ENCODE measurements at places on chromosomes 12 and 14.
A peak's percentile ranks its signal among the peaks of the same experiment; 100 is the strongest.

- DNase-seq, result no peak
These were observed 172.8 kb downstream of the ETV6 start for GRCh38 chr12:11822081-11822834.

- DNase-seq, result no peak
These were observed 52.1 kb downstream of the DRAM1 start for GRCh38 chr12:101929365-101930041.

- no peak for DNase-seq
These were observed 279.3 kb downstream of the EGLN3 start for GRCh38 chr14:33671556-33671955.

DNA sequence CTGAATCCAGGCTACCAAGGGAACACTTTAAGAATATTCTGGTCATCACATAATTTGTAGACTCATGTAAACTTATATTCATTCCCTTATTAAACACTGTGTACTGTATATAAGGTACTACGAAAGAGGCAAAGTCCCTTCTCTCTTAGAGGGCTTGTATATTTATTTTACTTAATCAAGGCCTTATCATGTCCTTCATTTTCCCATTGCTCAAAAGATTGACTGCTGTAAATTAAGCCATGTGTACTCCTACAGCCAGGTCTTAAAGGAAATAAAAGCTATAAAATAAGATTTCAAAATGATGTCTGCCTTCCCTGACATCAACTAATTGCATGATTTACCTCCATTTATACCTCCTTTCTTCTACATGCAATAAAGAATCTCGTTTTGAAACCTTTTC lies 5.0 kb downstream of the DENND5B start:
- no peak for DNase-seq

DNA sequence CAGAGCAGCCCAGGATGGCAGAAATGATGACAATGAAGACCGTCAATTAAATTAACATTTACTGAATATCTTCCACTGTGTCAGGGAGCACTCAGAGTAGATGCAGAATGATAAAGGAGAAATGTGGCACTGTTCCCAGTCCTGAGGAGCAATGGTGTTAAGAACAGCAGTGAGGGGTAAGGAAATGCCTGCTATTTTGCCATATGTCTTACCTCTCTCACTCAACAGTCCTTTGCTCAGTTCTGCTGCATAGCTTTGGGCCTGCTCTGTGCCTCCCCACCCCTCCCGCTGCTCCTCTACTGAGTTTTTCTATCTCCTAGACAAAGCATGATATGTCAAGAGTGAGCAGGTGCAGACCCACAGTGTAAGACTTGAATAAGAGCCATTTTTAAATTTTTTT lies 318.8 kb downstream of the NAV3 start:
- no peak for DNase-seq

- no peak for DNase-seq
These were observed 91.2 kb downstream of the WNK1 start for GRCh38 chr12:843609-844008.

- DNase-seq, result no peak
These were observed 45.4 kb upstream of the CCND2 start for GRCh38 chr12:4228122-4228580.

DNA sequence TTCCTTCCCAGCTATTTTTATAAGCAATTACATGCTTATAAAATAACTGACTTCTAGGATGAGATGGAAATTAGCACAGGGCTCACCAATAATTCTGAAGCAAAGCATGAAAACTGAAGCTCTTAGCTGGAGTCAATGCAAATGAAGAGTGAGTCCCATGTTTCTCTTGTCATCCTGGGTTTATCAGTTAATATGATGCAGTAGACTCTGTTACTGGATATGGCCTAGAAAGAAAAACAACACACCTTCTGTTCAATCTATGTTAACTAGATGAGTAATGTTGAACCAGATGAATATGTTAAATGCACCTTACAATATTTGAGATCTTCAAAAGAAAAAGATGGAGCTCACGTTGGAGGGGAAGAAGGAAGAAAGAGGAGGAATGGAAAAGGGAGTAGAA lies 229.4 kb downstream of the DUSP6 start:
- no peak for DNase-seq

DNA sequence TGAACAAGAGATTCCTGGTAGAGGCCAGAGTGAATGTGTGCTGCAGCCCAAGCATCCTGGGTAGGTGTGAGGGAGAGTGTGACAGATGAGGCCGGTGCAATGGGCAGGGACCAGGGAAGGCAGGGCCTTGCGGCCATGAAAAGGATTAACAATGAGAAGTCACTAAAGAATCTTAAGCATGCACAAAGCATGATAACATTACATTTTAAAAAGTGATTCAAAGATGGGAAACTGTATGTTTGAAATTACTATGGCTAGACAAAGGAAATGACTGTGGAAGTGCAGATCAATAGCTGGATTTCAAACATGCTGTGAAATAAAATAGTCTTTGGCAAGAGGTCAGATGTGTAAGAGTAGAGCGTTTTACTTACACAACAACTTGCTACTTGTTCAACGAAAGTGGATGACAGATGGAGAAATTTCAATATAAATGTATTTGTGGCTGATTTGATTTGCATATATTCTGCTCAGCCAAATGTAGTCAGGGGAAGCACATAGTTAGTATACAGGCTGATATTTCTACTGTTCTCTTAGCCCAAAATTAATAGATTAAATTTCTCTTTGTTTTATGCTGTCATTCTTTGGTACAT lies 175.5 kb downstream of the CCDC59 start:
- no peak for DNase-seq

DNA sequence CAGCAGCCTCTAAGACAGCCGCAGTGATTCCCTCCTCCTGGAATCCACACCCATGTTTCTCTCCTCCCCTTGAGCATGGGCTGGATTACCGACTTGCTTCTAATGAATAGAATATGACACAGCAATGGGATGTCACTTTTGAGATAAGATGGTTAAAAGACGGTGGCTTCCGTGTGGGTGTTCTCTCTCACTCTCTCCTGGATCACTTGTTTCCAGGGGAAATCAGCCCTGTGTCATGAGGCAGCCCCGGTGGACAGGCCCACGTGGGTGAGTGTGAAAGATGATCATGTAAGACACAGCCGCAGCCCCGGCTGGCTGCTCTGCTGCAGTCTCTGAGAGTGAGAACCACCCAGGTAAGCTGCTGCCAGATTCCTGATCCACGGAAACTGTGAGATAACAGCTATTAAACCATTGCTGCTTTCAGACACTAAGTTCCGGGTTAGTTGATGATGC lies 10.7 kb downstream of the MOAP1 start:
- DNase-seq, result no peak

DNA sequence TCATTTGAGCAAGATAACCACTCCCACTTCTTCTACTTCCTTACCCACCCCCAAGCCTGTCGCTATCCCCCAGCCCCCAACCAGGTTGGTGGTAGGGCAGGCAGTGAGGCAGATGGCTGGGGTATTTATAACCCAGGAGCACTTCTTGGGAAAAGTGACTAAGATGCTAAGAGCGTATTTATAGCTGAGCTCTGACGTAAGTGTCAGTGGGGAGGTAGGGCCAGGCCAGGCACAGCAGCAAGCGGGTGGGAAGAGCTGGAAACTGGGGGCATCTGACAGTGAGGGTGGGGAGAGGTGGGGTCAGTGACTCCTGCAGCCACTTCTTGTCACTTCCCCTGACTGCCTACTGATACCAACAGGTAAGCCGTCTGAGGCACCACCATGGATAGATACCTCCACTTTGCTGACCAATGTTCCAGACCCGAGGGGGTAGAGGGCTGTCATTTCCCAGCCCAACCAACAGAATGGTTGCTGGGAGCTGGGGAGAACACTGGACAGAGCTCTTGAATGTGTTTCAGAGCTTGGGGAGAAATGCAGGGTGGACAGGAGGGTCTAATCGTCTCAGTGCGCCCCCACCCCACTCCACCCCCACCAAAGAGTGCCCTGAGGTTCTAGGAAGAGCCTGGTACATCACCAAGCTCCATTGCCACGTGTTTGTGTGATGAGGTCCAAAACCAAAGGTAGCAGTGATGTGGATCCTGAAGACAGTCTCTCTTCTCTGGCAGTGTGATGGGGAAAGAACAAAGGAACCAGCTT lies 2.7 kb upstream of the INHBE start:
- DNase-seq, result peak; percentile 15

DNA sequence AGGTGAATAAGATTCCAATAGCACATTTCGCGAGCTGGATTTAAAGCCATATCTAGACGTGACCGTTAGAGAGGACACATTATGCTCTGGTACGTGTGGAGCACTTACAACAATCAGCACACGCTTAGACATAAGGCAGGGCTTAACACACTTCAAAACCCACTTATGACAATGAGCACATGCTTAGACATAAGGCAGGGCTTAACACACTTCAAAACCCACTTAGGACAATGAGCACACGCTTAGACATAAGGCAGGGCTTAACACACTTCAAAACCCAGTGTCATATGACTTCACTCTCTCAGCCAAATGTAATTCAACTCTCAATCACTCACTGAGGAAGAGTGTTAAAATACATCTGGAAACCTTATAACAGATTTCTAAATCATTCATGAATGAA lies 11.2 kb upstream of the PLD4 start:
- no peak for DNase-seq

DNA sequence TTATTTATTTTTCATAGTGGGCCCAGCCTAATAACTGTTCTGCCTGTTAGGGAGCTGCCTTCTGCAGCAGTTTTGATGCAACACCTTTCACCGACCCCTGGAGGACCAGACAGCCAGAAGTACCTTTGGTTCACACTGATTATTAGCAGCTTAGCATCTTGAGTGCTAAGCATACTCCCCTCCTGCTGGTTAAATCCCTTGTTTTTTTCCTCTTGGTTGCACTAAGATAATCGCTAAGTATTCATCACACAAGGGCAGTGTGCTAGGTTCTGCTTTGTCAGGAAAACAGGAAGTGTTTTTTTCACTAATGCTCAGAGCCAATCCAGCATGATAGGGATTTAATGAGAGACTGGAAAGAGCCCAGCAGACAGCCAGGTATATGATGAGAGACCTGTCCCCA lies 437.0 kb downstream of the FUT8 start:
- DNase-seq, result no peak

DNA sequence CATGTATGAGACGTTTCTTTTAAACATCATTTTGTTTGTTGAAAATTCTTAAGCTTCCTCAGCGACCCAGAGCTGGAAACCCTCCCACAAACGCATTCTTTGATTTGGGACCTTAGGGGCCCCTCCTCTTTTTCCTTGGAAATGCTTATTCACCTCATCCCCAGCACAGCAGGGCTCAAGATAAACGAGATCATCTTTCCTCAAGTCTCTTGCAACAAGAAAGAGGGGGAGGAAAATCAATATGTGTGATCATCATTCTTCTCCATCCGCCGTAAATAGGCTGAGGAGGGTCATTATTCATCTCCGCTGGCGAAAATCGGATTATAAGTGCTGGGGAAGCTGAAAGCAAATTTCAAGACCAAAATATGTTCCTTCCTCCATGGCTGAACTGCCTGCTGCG lies 1415.2 kb downstream of the AACS start:
- DNase-seq, result no peak

DNA sequence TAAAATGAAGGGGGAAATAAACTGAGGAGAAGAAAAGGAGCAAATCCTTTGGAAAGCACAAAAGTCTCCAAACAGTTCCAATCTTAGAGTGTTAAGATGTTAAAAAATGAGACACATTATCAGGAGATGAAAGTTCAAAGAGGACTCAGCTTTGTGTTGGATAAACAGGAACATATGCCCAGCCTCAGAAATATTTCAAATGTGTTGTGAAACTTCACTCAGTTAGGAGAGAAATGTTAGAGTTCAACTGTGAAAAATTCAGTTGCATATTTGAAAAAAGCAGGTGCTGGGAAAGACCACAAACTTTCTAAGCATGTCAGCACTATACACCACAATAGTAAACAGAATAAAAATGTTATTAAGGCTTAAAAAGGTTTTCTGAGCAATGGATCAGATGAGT lies 136.8 kb upstream of the PRKD1 start:
- no peak for DNase-seq

GRCh38 chr14:34680806-34681479 lies 33.5 kb downstream of the CFL2 start:
- DNase-seq, result no peak

- peak; percentile 11 for DNase-seq
These were observed 21.4 kb downstream of the B4GALNT3 start for GRCh38 chr12:480831-481816.

DNA sequence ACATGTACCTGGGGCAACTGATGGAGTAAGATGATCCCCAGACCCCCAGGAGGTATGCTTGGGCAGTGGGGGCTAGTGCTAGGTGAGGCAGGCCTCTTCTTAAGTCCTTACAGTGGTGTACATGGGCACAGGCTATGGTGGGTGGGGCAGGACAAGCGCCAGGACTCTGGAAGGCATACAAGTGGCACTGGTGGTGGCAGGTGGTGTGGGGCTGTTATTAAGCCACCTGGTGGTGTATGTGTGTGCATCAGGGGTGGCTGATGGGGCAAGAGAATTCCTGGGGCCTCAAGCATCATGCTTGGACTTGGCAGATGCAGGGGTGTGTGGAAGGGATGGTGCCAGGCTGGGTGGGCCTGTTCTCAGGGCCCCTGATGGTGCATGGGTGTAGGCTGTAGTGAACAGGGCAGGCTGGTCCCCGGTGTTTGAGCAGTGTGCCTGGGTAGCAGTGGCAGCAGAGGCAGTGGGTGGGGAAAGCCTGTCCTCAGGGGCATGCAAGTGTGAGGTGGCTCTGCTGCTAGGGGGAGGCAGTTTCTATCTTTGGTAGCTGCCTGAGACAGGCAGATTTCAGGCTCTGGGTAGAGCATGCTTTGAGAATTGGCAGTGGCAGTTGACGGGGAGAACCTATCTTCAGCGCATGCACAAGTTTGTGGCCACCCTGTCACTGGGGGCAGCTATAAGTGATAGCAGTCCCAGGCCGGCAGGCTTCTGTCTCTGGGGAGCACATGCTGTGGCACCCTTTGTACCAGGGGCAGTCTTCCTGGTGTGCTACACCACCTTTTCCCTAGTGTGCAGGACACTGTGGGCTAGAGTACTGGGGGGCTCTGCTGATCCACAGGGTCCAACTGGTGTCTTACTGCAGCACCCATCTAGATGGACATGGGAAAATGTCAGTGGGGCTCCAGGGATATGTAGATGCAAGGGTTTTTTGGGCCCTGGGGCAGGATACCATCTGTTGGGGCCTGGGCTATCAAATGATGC lies 52.6 kb upstream of the ABCD2 start:
- no peak for DNase-seq

DNA sequence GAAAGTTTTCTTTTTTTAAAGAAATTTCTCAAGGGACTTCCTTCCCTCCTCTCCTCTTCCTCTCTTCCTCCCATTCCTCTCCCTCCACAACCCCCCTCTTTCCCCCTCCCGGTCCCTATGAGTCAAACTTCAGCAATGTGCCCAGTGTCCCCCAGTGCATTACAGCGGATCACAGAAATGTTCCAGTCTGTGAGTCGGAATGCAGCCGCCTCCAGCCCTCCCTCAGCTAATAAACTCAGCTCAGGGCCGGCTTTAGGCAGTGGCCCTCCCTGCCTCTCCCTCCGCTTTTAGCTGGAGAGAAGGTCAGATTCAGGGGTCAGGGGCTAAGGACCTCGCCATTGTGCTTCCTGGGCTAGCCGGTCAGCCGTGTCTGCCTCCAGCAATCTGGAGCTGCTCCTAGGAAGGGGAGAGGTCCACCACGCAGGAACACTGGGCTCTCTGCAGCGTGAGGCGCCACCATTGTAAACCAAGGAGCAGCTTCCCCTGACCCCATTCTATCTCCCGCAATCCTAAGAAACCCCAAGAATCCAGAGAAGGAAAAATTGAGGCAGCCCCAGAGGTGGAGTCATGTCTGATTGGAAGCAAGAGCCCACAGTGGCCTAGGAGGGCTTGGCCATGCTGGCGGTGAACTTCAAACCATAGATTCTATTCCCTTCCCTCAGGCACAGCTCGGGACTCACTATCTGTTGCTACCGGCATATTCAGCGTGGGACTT lies 1.1 kb upstream of the HDAC7 start:
- no peak for DNase-seq

- no peak for DNase-seq
These were observed 23.0 kb downstream of the TRIM9 start for GRCh38 chr14:51071857-51072256.

- no peak for DNase-seq
These were observed 161.0 kb upstream of the CRY1 start for GRCh38 chr12:107254258-107254856.

Measured in amygdala (tissue), 56 donors.